ENCODE measurements at places on chromosomes 2 and 18. TPM values are rescaled to one million over a fixed set of nuclear protein-coding genes. Genes with fewer than 3 reads are reported as not detected.

Gene CCDC68
- 5.1 TPM for polyA plus RNA-seq

Gene XRCC5
- 58.4 TPM for polyA plus RNA-seq

Gene ST8SIA5
- polyA plus RNA-seq = 47.2 TPM

Gene CROCC2
- polyA plus RNA-seq = 0.07 TPM

Gene TMEM237
- 33.6 TPM for polyA plus RNA-seq

Gene PDCL3
- polyA plus RNA-seq = 51.3 TPM

Gene PLA2R1
- polyA plus RNA-seq = 5.4 TPM

Gene ATP6V1B1
- polyA plus RNA-seq = 1.9 TPM

Gene GKN1
- 0.68 TPM for polyA plus RNA-seq
